ENCODE measurements at places on chromosomes 7 and 10.

DNA sequence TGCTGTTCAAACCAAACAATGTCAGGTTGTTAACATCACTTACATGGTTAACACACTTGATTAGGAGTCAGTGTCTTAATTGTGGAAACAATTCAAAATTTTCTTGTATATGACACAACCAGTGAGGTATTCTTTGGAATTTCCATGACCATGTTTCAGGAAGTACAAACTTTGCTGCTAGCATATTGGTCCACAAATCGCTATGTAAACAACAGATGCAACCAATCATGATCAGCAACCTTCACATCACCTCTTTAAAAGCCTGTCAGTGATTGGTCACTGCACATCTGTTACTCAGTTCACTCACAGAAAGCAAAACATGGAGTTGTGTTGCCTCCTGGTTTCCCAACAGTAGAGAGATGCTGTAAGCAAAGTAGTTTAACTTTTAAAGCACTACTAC is 108.9 kb upstream of the FAM3C start:
- no peak overlapping the region for H3K4me3 ChIP-seq
- no peak overlapping the region for H3K27ac ChIP-seq
- H3K27me3 ChIP-seq: peaks cover 10% of the 10 kb centered on the region

GRCh38 chr7:149566103-149566502 is 68.5 kb upstream of the ZNF746 start:
- no peak for DNase-seq
- H3K27me3 ChIP-seq: no peaks in the 10 kb centered on the region
- H3K36me3 ChIP-seq: peaks cover 62% of the 10 kb centered on the region
- no peak overlapping the region for H3K4me3 ChIP-seq
- peaks cover 13% of the 10 kb centered on the region for H3K4me1 ChIP-seq

DNA sequence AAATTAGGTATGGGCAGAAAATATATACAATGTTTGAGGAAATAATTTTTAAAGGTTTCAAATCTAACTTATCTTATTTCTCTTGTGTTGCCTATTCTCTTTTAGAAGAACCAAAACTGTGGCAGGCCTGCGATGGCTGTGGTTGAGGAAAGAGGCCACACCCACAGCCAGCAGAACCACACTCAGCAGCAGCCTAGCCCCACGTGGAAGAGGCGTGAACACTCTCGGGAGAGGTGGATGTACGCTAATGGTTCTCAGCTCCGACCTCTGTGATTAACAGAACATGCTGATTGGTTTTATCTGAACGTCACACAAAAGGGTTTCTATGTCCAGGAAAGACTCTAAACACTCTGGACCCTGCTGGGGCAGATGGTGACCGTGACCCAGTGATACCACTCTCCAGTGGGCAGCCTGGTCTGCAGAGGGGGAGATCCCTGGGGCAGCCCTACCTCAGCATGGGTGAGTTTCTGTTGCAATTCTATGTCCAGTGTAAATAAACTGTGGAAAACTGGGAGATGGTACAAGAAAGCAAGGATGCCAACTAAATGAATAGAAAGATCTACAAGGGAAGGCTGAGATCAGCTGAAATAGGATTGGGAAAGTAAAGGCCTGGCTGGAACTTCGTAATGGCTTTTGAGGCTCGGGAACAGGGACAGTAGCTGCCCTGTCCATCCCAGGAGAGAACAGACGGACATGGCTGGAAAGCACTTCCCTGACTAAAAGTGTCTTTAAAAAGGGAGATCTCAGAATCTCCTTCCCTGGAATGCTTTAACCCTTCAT is 26.6 kb downstream of the DIP2C start:
- peaks cover 25% of the 10 kb centered on the region for H3K27me3 ChIP-seq
- no peak overlapping the region for H3K4me3 ChIP-seq
- no peaks in the 10 kb centered on the region for H3K36me3 ChIP-seq
- H3K27ac ChIP-seq: no peak overlapping the region
- no peak for DNase-seq

GRCh38 chr10:74177140-74177677 is 26.2 kb downstream of the ADK start:
- H3K36me3 ChIP-seq: peaks cover 15% of the 10 kb centered on the region
- DNase-seq: peak; percentile 49
- peaks cover 40% of the 10 kb centered on the region for H3K4me1 ChIP-seq
- no peaks in the 10 kb centered on the region for H3K27me3 ChIP-seq
- H3K27ac ChIP-seq: peak overlapping the region; percentile 96

DNA sequence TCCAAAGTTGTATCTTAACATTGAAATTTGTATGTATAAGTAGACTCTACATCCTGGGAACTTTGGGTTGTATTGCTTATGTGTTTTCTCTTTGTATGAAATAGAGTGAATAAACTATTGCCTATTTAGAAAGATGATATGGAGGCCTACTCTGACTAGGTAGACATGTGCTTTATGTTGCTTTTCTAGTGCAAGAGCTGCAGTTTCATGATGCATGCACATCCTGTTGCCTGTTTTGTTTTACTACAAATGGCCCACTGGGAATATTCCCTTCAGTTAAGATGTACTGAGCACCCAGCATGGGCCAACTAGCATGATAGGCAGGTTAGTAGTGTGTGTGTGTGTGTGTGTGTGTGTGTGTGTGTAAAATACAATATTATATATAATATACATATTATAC is 282.1 kb upstream of the LRGUK start:
- peaks cover 11% of the 10 kb centered on the region for H3K4me1 ChIP-seq
- DNase-seq: no peak
- H3K36me3 ChIP-seq: peaks cover 19% of the 10 kb centered on the region

- no peaks in the 10 kb centered on the region for H3K27me3 ChIP-seq
- H3K4me1 ChIP-seq: peaks cover 47% of the 10 kb centered on the region
- no peak for DNase-seq
Measured at GRCh38 chr10:48389272-48389671, 82.8 kb downstream of the MAPK8 start.

DNA sequence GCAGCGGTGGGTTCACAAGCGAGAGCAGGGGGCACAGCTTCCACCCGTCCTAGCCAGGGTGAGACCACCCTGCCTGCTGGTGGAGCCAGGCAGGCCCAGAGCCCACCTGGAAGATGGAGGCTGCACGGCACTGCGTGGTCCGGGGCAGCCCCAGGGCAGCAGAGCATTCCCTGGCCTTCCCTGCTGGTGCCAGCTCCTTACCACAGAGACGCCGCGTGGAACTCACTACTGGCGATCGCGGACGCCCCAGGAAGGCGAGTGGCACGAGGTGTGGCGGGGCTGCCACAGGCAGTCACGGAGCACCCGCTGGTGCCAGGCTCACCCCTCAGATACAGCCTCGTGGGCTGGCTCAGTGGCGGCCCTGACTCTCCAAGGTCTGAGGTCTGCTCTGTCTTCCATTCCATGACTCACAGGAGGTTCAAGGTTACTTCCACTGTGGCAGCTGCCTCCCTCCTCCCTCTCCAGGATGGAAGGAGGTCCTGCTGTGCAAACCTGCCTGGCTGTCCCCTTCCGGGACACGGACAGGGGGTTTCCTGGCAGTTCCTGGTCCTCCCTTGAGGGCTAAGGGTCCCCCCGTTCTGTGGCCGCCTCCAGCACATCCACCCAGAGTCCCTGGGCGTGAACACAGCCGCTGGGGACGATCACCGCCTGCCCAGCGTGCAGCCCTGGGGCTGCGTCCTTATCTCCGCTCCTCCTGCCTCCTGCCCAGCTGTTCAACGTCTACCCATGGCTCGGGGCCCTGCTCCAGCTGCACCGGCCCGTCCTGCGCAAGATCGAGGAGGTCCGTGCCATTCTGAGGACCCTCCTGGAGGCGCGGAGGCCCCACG is 3.1 kb downstream of the CYP2W1 start:
- no peak for DNase-seq
- H3K27me3 ChIP-seq: peaks cover 9% of the 10 kb centered on the region
- H3K4me3 ChIP-seq: no peak overlapping the region
- no peak overlapping the region for H3K27ac ChIP-seq
- H3K4me1 ChIP-seq: no peaks in the 10 kb centered on the region

DNA sequence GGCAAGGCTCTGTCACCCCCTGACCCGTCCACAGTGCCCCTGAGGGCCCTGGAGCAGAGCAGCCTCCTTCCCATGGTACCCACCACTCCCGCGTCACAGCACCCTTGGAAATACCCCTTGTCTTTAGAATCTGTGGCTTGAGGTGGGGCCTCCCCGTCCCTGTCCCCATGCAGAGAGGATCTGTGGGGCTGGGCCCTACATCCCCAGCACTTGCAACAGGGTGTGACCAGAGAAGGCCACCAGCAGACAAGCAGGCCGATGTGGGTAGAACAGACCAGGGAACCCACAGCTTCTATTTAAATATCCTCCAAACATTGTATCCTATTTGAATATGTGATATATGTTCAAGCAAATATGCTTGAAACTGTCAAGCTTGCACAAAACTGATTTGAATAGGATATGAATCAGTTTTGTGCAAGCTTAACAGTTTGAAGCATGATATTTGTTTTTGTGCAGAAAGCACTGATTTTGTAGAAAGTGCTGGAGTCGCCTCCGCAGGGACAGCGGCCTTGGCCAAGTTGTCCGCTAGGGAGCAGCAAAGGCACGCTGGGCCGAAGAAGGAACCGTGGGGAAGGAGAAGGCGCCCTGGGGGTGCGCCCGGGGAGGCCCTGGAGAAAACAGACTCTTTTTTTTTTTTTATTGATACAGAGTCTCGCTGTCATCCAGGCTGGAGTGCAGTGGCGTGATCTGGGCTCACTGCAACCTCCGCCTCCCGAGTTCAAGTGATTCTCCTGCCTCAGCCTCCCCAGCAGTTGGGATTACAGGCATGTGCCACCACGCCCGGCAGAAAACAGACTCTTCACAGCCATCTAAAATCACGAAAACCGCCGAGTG is 2.2 kb downstream of the CFAP46 start:
- H3K4me3 ChIP-seq: no peak overlapping the region
- peaks cover 65% of the 10 kb centered on the region for H3K27me3 ChIP-seq
- no peak overlapping the region for H3K27ac ChIP-seq
- DNase-seq: peak; percentile 68
- H3K4me1 ChIP-seq: peaks cover 15% of the 10 kb centered on the region
- no peaks in the 10 kb centered on the region for H3K36me3 ChIP-seq

DNA sequence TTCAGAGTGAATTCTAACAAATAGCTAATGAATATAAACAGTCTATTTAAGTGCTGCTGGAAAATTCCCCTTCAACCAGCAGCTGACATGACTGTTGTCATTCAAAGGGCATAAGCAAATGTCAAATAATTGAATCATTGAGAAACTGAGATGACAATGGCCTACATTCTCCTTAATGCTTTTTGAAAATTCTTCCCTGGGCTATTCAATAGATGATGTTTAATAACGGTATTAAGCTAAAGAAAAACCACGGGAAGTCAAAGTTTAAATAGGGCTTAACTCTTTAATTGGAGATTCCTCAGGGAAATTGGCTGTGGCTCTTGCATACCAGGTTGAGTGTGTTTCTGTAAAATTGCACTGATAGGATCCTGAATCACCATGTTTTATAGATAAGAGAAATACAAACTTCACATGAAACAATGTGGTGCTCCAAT is 77.0 kb downstream of the ARL4A start:
- no peak for DNase-seq
- no peak overlapping the region for H3K4me3 ChIP-seq
- no peaks in the 10 kb centered on the region for H3K4me1 ChIP-seq
- peaks cover 3% of the 10 kb centered on the region for H3K36me3 ChIP-seq
- H3K27ac ChIP-seq: no peak overlapping the region

DNA sequence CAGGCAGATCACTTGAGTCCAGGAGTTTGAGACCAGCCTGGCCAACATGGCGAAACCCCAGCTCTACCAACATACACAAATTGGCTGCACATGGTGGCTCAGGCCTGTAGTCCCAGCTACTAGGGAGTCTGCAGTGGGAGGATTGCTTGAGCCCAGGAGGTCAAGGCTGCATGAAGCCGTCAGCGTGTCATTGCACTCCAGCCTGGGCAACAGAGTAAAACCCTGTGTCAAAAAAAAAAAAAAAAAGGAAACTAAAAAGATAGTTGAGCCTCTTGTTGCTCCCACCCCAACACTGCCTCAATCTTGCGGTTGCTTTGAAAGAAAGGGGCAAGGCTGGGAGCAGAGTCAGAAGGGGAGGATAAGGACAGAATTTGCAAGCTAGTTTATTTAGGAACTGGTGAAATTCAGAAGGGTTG is 69.9 kb downstream of the SYPL1 start:
- DNase-seq: no peak
- H3K4me3 ChIP-seq: peak overlapping the region; percentile 22
- no peaks in the 10 kb centered on the region for H3K27me3 ChIP-seq
- H3K4me1 ChIP-seq: peaks cover 29% of the 10 kb centered on the region

- H3K27ac ChIP-seq: peak overlapping the region; percentile 87
- peaks cover 2% of the 10 kb centered on the region for H3K27me3 ChIP-seq
- H3K4me1 ChIP-seq: peaks cover 19% of the 10 kb centered on the region
- H3K36me3 ChIP-seq: no peaks in the 10 kb centered on the region
- peak; percentile 39 for DNase-seq
Measured at GRCh38 chr7:6221340-6222319, 50.8 kb downstream of the CYTH3 start.

DNA sequence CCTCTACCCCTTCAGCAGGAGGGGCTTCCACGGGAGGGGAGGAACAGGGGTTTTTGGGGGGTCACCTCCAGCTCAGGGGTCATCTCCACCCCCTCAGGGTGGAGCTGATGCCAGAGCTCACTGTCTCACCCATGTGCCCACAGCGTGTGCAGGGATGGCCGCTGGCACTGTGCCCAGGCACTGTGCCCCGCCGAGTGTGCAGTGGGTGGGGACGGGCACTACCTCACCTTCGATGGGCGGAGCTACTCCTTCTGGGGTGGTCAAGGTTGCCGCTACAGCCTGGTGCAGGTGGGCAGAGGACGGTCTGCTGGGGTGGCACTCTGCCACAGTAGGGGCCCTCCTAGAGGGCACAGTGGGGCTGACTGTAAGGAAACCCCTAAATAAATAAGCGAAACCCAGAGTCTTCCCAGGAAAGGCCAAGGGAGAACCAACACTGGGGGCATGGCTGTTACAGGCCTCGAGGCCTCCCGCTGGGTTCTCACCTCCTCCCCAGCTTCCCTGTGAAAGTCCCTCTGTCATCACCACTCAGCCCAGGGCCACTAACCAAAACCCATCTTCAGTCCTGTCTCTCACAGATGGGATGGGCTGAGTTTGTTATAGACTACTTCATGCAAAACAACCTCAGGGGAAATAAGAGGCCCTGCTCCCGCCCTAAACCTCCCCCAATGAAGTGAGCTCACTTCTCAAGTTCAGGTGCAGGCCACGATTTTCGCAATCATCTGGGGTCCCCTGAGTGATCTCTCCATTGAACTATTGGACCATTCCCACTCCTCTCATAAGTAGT is 7.4 kb upstream of the ZNF467 start:
- no peaks in the 10 kb centered on the region for H3K4me1 ChIP-seq
- H3K27me3 ChIP-seq: no peaks in the 10 kb centered on the region
- no peak for DNase-seq
- no peak overlapping the region for H3K27ac ChIP-seq
- no peaks in the 10 kb centered on the region for H3K36me3 ChIP-seq
- no peak overlapping the region for H3K4me3 ChIP-seq

DNA sequence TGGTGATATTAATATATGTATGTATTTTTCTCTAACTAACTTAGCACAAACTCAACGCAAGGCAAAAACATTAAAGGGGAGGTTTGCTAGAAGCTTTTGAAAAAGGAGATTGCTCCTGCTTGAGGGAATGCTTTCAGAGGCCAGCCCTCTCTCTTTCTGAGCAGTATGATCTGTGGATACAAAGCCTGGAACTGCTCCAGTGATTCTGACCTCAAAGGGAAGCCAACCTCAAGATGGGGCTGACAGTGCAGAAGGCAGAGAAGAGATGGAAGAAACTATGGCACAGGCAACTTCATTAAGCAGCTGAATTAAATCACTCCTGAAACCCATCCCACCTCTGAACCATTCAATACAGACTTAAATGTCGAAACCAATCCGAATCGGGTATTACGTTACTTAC is 102.4 kb downstream of the USP6NL start:
- peaks cover 2% of the 10 kb centered on the region for H3K36me3 ChIP-seq
- DNase-seq: no peak
- H3K4me3 ChIP-seq: no peak overlapping the region
- peaks cover 9% of the 10 kb centered on the region for H3K4me1 ChIP-seq
